NCI-H2029 treated with DMSO at 0.1 percent for 48 hours (cell line): ENCODE measurements at places on chromosomes 3 and 15.
A peak's percentile ranks its signal among the peaks of the same experiment; 100 is the strongest.

GRCh38 chr3:168139947-168140346 is 44.2 kb upstream of the GOLIM4 start:
- DNase-seq = no peak

DNA sequence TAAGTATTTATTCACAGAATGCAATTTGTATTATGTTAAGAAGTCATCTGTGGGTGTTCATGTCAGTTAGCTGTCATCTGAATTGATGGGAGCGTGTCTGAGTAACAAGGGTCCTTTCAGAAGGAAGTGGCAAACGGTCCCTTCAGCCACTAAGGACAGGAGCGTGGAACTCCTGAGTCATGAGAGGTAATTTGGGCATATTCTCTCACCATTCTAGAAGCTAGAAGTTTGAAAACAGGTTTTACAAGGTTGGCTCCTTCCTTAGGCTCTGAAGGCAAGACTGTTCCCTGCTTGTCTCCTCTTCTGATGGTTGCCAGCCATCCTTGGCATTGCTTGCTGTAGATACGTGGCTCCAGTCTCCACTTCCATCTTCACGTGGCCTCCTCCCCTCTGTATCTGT is 19.7 kb downstream of the ABHD2 start:
- no peak for DNase-seq

DNA sequence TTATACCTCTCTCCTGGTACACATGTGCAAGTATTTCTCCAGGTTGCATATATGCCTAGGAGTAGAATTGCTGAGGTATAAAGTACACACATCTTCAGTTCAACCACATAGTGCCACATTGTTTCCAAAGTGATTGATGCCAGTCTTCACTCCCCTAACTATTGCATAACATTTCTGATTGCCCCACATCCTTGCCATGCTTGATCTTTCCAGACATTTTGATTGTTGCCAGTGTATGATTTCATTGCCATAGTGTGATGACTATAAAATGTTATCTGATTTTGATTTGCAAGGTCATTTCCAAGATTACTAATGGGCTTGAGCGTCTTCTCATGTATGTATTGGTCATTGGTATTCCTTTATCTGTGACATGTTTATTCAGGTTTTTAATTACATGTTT is 61.1 kb upstream of the MLF1 start:
- no peak for DNase-seq

DNA sequence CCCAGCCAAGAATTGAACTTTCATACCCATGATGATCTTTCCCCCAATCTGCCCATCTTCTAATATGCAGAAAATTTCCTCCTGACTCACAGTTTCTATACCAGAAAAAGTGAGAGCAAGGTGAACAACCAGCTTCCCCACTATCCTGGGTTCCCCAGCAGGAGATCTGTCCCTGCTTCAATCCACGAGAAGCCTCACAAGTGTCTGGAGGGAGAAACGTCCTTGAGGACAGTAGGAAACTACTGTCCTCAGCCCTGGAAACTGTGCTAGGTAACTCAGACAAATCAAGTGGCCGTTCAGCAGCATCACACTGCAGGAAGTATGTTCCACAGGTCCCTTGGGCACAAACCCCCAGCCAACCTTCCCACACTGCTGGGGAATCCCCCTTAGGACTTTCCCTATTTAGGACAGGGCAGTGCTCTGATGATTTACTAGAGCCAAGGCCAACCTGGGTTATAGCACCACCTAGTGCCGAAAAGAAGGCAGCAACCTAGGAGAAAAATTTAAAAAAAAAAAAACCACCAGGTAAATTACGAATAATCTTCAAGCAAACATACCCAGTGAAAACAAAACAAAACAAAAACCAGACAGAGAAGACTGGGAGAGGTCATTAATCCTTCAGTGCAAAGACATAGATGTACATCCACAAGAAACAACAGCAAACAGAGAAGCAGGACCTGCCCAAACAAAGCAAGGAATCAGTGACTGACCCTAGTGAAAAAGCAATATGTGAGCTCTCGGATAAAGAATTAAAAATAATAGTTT is 36.0 kb downstream of the MORC1 start:
- peak; percentile 4 for DNase-seq

DNA sequence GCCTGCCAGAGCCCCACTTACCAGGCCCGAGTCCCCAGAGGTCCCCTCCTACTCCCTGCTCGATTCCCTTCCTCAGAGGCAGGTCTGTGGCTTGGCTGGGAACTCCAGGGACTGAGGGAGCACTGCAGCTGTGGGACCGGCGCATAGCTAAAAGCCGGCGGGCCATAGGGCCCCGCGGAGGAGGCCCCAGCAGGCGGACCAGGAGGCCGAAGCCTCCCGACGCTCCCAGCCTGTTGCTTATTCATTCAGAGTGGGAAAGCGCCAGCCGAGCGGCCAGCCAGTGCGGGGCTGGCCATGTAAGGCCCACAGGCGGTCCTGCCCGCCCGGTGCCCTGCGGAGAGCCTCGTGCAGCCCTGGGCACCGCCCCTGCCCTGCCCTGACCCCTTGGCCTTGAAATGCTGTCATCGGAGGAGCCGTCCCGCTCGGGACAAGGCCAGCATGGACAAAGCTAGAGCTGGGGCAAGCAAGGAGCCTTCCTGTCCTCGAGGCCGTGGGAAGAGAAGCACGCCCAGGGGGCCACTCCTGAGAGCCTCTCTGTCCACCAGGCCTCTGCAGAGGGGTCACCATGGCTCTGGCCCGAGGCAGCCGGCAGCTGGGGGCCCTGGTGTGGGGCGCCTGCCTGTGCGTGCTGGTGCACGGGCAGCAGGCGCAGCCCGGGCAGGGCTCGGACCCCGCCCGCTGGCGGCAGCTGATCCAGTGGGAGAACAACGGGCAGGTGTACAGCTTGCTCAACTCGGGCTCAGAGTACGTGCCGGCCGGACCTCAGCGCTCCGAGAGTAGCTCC is at the start of gene LOXL1:
TSS of gene LOXL1 (plus strand) at position 244 of the 784 bp plus-strand sequence. CDS start at position 566, 322 bp downstream.
- no peak for DNase-seq

GRCh38 chr3:150925751-150926201 is 20.5 kb upstream of the MINDY4B start:
- no peak for DNase-seq
